Activated T-helper 1 cell treated with anti-CD3 and anti-CD28 coated beads, Interleukin-2, amount 50 U/mL, for 16 hours (primary cell): ENCODE measurements at places on chromosomes 5 and 9.

DNA sequence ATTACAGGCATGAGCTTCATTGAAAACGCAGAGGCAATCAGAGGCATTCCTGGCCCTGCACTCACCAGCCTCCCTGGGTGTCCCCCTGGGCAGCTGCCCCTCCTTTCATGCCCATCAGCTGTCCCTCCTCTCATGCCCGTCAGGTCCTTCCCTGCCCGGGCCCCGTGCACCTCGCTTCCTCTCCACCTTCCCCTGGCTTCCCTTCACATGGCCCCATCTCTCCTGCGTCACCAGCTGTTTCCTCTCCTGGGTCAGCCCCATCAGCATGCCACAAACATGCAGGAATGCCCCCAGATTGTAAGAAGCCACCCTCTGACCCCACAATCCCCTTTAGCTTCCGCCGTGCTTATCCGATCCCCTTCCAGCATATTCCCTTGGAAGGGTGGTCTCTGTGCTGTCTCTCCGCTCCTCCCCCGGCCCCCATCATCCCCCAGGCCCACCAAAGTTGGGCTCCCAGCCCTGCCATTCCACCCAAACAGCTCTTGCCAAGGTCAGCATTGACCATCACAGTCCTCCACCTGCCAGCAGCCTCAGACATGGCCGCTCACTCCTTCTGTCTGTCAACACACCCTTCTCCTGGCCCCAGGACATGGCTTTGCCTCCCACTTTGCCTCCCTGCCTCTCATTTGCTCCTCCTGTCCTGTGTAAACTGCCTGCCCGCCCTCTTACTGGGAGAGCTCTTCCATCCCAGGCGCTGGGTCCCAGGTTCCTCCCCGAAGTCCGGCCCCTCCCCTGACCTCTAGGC lies 98.6 kb upstream of the IER5L start:
- DNase-seq, result no peak

GRCh38 chr5:89236900-89237299 lies 353.9 kb upstream of the MEF2C start:
- DNase-seq, result no peak

GRCh38 chr5:154312000-154312399 lies 121.5 kb downstream of the GALNT10 start:
- DNase-seq, result no peak

DNA sequence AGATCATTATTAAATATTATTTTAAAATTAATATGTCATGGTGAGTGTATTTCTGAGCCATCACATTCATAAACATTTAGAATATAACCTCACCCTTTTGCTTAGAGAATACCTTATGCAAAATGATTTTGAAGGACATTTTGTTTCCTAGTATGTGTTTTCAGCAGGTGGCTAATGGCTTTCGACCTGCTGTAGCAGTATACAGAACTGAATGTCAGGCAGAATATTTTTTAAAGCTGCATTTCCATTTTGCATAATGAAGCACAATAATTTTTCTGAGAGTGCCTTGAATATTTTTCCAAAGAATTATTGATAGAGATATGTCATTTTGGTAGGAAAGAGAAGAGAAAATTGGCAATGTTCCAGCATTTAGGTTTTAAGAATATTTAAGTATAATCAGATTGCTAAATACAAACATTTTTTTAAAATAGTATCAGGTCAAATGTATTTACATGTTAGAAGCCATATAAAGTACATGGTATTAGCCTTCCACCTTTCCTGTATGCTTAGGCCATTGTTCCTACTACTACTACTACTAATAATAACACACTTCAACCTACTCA lies 42.3 kb downstream of the PAM start:
- no peak for DNase-seq

DNA sequence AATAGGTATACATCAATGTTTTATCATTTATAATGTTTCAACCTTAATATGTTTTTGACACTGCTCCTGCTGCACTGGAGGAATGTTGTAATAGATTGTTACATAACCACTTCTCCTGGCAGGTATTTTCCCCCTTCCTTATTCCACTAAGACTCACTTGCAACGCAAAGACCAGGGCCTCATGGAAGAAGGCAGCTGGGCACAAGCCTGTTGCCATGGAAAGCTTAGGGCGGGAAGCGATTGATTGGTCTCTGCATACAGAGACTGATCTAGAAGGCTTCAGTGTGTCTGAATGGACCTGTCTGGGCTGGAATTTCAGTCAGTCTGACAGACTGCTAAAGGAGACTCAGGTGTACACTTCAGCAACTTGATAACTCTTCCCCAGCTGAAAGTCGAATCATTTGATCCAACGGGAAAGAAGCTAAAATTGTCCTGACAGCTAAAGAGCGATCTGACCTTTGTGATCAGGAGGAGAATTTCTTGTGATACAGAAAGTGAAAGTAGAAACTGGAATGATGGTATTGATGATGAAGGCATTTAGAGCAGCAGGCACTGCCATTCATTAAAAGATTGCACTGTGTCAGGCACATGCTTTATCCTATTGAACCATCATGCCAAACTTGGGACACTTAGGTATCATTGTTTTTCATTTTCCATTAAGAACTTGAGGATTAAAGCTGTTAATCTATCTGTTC lies 65.1 kb downstream of the GRIA1 start:
- no peak for DNase-seq

- no peak for DNase-seq
These were observed 2.0 kb upstream of the MTX3 start for GRCh38 chr5:79992891-79993657.

GRCh38 chr5:159033351-159033657 lies 66.4 kb downstream of the EBF1 start:
- DNase-seq, result no peak

DNA sequence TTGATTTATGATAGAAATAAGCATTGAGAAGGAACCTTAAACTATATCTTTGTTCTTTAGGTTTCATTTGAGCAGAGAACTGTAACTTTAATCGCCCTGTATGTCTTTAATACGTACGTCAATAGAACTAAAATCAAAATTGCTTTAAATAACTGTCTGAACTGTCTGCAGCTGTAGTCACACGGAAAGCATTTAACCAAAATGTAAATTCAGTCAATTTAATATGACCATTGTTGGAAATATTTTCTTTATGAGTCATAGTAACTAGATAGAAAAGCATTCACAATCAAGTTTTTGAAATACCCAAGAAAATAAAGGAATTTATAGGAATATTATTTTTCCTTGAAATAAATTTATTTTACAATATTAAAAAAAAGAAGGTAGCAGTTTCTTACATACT lies 157.1 kb upstream of the CDH6 start:
- no peak for DNase-seq

DNA sequence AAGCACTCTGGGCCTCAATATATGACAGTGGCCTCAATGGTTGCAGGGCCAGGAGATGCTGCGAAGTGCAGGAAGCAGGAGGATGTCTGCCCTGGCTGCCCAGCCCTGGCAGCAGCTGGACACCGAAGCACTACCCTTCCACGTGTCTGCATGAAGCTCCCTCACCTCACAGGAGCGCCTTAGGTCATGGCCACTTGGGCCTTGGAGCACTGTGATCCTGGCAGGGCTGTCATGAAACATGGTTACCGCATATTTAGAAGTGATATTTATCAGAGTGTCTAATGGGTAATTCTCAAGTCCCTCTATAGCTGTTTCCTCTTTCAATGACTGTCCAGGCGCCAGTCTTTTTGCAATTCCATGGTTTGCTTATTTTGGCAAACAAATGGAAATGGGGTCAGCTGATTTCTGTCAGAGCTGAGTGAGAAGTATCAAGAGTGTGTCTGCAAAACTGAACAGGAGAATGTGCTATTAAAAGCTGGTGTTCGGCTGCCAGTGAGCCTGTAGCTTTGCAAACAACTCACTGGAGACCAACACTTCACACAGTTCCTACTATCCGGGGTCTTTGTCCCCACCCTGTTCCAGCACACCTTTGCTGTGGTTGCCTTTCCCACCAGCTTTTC lies 285.9 kb downstream of the KIF4B start:
- no peak for DNase-seq

DNA sequence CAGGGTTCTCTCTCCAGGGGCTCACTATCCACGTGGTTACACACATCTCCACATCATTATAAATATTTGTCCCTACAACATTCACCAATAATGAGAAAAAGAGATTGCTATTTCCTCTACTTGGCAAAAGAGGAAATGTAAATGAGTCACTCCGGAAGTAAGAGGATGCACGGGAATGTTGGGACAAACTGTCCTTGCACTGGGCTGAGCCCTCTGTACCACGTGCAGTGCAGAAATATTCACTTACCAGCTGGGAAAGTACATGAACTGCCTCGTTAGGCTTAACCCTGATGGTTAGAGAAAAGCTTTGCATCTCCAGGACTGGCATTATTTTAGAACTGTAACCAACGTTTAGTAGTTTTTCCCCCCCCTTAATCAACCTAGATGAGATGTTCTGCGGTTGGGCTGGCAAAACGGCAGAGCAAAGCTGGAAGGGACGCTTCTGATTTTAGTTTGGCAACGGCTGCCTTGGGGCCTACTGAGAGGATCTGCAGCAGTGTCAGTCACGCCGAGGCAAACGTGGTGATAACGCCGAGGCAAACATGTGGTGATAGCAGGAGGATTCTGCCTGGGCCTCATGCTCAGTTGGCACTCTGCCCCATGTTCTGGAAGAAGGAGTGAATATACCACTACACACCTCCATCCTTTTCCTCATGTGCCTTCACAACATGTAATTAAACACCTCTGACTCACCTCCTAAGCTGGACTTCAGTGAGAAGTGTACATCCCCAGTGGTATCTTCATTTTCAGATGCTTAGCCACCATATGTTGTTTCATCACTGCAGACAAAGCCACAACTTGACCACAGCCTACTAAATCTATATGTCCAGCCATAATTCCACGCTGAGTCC lies 661.4 kb upstream of the KLF4 start:
- no peak for DNase-seq

DNA sequence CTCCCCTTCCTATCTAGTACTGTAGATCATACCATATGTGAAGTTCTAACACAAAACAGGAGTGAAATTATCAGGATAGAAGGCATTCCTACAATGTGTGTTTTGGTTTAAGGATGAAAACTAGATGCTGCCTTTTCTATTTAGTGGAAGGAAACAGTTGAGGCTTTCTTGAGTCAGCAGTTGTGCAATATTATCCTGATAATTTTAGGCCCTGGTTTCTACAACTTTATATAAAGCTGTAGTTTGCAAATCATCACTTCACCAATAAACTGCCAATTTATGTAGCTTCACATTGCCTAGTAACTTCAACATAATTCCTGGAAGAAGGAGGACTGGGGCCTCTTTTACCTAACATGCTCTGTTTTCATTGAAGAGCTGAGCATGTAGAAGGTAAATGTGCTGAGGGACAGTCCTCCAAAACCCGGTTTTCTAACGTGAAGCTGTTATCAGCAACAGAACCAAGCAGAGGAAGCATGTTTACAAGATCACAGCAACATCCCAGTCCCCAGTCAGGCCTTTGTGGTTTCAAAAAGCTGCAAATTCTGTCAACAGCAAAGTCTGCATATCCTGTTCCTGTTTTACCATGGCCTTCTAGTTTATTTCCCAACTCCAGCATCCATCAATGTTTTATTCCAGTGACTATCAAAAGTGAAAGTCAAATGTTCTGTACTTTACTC lies 513.4 kb upstream of the MEF2C start:
- DNase-seq, result no peak

DNA sequence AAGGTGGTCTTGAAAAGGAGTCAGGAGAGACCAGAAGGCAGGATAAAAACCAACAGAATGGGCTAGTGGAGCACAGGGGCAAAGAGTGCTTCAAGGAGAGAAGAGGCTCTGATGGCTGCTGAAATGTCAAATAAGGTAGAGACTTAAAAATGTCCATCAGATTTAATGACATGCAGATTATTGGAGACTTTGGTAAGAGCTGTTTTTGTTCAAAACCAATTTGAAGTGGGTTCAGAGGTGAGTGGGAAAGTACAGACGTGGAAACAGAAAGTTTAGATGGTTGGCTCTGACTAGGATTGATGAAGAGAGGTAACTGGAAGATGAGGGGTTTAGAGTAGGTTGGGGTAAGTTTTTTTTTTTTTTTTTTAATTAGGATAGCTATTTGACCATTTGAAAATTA lies 14.1 kb downstream of the SLC25A46 start:
- DNase-seq, result no peak

DNA sequence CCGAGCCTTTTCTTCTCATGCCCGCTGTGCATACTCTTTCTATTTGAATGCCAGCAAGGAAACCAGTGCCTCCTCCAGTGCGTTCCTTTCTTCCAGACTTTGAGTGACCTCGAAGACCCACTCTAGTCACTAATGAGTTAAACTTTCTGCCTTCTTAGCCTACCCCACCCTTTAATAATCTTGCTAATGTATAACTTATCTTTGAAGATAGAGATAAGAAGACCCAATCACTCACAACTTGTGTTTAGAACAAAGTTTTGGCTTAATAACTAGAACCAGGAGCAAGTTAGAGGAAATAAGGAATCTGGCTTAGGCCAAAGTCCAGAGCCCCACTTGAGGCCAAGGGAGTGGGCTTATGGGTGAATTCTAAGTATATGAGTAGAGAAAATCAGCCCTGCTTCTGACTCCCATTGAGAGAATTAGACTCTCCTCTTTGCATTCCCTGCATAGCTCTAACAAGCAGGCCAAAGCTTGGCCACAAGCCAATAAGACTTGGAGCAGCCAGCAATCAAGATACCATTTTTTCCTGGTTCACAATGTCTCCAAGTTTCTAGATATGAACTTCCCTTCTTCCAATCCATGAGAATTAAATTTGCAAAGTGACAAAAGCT lies 181.5 kb upstream of the PIK3R1 start:
- no peak for DNase-seq

GRCh38 chr9:7303907-7304626 lies 495.5 kb downstream of the DMAC1 start:
- DNase-seq, result no peak

GRCh38 chr5:132776131-132776937 lies 705 bp downstream of the SEPTIN8 start:
- DNase-seq, result no peak

DNA sequence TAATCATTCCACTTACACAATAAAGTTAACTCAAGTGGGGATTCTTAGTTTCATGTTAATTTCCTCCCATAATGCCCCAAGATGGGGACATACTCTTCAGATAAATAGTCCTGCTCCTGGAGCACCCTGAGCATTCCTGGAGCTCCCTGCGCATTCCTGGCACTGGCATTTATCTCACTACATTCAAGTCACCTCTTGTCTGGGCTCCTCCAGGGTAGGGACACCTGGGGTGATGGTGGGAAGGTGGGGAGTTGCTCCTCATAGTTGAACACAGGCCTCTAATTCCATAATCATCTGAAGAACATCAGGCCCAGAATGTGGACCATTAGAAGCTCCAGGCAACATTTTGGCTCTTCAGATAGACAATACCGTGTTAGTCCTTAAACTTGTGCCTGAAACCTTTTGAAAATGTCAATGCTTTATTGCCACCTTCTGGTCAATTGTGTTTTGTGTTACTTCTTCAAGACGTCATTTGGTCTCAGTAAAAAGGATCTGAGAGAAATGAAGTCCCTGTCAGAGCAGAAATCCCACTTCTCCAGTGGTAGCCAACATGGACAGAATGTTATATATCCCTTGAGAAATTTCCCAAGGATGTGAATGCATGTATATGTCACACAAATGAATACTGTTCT lies 14.2 kb upstream of the AGGF1 start:
- no peak for DNase-seq

GRCh38 chr9:110996436-110997220 lies 41.6 kb downstream of the LPAR1 start:
- DNase-seq, result no peak
